ENCODE measurements at places on chromosomes 5 and 9. TPM values are rescaled to one million over a fixed set of nuclear protein-coding genes. Genes with fewer than 3 reads are reported as not detected.
A peak's percentile ranks its signal among the peaks of the same experiment; 100 is the strongest.

- DNase-seq = no peak
These were observed 9.9 kb upstream of the MEGF10 start for GRCh38 chr5:127280491-127281220.

DNA sequence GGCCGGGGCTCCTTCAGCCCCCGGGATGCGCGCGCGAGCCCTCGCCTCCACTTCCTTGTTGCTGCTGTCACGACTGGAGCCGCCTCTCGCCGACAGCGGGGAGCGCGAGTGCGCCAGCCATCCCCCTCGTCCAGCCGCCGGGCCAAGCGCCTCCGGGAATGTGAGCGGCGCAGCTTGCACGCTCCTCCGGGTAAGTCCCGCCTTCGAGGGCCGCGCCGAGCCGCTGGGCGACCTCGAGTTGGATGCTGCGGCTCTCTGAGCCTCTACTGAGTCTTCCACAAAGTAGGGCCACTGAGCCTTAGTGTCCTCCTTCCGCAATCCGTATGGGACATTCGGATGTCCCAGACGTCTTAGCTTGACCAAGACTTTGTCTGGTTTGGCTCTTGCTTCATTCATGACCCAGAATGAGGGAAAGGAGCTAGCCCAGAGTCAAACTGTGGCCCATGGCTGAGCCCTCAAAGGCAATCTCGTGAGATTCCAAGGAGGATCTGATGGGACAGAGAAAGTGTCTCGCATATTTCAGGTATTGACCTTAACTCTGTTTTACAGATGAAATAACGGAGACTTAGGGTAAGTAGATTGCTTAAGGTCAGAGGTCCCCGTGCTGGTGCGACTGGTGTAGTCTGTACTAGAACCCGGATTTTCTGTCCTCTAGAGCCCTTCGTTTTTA lies 586 bp downstream of the HMGXB3 start:
- peak; percentile 59 for DNase-seq

DNA sequence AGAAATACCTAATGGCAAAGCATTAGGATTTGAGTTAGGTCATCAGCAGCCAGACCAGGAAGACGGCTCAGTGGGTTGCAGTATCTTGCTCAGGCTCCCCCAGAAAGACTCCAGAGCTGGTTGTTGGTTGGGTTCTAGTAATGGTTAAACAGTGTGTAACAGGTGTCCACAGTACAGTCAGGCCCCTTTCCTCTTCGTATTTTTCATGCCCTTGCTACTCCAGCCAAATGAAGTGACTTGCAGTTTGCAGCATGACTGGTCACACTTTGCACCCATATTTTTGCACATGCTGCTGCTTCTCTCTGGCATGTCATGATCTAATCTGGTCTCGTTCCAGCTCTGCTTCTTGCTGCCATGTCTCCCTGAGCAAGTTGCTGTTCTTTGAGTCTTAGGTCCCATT lies 60.6 kb upstream of the TRPC7 start:
- no peak for DNase-seq

FOXD4L6 gene
- total RNA-seq = 1.0 TPM

DNA sequence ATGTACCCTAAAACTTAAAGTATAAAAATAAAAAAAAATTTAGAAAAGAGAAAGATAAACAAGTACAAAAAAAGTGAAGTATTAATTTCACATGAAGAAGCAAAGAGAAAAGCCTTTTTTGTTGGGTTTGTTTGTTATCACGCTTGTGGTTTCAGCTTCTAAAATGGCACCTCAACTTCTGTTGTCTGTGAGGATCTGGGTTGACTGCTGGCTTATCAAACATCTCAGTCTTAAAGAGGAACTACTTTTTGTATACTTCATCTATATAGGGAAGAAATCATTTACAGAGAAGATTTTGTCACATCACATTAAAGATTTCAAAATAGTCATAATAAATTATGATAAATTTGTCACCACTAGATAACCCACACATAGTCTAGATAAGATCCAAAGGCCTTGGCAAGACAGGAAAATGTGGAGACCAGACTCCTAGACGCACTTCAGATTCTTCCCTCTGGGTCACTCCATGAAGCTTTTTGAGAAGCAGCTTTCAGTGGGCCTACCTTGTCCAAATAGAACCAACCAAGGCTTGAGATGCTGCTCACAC lies 8.8 kb upstream of the ADGRV1 start:
- no peak for DNase-seq

GRCh38 chr5:133702791-133703770 lies 90.7 kb upstream of the FSTL4 start:
- no peak for DNase-seq

DNA sequence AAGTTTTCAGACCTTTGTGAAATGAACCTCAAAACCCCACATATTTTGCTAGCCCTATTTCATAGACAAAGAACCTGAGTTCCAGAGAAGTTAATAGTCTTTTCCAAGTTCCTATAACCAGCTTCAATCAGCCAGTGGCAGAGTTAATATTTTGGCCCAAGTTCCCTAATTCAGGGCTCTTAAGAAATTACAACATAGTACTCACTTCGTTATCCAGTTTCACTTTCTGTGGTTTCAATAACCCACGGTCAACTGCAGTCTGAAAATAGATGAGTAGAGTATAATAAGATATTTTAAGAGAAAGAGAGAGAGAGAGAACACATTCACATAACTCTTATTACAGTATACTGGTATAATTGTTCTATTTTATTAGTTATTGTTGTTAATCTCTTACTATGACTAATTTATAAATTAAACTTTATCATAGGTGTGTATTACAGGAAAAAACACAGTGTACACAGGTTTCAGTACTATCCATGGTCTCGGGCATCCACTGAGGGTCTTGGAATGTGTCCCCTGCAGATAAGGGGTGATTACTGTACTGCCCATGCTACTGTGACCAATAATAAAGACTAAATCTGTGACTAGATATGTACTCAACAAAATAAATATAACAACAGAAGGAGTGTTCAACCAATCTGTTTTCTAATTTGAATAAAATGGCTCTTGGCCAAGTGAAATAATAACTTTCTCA lies 9.3 kb upstream of the MYOT start:
- DNase-seq = peak; percentile 41

DNA sequence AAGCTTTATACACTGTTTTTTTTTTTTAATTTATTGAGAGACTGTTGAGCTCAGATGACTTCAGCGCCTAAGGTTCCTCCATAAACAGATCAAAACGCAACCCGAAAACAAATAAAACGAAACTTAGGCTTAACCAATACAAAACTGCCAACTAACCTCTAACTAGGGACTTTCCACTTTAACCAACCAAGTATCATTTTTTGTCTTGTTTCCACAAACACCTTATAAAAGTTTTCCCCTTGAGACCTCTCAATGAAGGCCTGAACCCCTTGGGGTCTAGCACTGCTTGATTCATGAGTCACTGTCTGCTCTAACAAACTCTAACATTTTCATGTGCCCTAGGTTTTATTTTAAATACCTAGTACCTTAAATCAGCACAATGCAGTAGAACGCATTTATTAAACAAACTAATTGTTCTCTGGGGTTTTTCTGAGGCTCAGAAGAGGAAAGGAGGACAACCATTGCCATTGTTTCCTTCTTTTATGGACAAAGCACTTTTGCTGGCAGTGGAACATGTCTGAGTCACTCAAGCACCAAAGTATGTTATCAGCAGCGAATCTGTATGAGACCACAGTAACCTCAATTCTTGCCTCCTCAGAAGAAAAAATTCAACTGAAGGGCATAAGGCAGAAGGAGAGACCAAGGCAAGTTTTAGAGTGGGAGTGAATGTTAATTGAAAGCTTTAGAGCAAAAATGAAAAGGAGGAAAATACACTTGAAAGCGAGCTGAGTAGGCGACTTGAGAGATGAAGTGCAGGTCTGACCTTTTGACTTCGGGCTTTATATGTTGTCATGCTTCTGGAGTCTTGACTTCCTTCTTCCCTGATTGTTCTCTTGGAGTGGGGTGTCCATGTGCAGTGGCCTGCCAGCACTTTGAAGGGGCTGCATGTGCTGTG lies 97.7 kb upstream of the HCN1 start:
- DNase-seq = no peak

- DNase-seq = no peak
These were observed 62.4 kb downstream of the DROSHA start for GRCh38 chr5:31469466-31469865.

ATOSB gene
- total RNA-seq = 33.7 TPM

BARHL1 gene
- total RNA-seq = not detected

DNA sequence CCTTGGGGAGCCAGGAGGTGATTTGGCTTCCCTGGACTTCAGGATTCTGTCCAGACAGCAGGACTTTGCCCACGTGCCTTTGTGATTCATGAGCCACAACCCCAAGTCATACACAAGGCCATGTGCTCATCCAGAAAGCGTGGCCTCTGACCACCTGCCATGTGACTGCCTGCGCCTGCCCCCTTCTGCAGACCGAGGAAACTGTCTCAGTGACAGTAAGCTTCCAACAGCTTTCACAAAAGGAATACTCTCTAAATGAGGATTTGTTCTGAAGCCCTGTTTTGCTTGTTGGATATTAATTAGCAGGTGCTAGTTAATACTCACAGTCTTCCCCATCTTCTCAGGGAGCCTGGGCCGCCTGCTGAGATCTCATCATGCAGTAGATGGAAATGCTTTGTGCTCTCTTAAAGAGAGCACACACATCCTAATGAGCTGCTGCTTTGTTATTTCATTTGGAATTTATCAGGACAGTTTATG lies 36.9 kb upstream of the ANGPTL2 start:
- peak; percentile 51 for DNase-seq

DNA sequence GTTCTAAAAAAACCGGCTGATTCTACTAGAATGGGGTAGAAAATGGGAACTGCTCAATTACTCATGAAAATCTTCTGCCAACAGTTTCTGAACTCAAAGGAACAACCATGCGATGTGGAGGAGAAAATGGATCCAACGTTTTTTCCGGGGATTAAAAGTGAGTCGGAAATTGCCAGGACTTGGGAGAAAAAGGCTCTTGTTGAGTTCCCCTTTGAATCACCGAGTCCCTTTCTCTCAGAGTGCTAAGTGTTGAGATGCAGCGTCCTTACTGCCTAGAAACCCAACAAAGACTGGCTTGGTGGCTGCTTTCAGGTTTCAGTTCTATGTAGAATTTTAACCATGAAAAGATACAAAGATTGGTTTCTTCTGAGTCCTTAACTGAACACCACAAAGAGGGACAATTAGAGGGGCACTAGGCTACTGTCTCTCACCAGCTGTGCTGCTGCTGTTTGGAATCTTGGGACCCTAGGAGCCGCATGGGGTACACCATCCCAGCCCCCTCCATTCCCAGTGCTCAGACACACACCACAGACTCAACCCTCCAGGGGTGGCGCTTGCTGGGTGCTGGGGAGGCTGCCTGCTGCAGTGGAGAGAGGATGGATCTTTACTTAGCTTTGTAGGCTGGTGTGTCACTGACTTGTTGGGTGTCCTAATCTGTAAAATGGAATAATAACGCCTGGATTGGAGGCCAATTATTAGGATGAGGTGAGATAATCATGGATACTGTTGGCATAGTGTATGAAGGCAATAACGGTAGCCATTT lies 21.5 kb upstream of the NEUROG1 start:
- DNase-seq = no peak

- DNase-seq = no peak
These were observed 56.6 kb downstream of the GNAQ start for GRCh38 chr9:77975036-77975435.

DNA sequence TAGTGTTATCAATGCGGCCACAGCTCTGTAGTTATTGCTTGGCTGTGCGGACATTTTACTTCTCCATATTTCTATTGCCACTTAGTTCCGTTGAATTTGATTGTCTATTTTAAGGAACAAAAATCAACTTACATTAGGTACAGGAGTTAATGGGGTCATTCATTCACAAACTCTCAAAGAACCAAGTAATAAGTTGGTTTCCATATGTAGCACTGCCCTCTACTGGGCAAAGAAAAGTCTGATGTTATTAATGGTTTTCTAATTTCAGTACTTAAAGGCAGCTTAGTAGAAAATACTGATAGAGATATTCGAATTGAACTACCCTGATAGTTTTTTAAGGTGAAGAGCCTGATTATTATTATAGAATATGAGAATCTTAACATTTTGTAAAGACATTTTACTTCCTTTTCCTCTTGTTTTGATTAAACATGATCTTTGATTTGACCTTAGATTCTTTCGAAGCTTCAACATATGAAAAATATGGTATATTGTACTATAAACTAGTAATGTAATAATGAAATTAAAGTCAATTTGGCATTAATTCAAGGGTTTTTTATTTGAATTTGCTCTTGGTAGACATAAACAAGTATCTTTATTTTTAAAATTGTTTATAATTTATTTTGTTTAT lies 119.5 kb upstream of the CTNND2 start:
- DNase-seq = peak; percentile 18

- DNase-seq = no peak
These were observed 40.4 kb downstream of the MCTP1 start for GRCh38 chr5:95244479-95244878.

GRCh38 chr5:11650936-11651335 lies 253.3 kb downstream of the CTNND2 start:
- no peak for DNase-seq

LCN15 gene
- not detected for total RNA-seq

DNA sequence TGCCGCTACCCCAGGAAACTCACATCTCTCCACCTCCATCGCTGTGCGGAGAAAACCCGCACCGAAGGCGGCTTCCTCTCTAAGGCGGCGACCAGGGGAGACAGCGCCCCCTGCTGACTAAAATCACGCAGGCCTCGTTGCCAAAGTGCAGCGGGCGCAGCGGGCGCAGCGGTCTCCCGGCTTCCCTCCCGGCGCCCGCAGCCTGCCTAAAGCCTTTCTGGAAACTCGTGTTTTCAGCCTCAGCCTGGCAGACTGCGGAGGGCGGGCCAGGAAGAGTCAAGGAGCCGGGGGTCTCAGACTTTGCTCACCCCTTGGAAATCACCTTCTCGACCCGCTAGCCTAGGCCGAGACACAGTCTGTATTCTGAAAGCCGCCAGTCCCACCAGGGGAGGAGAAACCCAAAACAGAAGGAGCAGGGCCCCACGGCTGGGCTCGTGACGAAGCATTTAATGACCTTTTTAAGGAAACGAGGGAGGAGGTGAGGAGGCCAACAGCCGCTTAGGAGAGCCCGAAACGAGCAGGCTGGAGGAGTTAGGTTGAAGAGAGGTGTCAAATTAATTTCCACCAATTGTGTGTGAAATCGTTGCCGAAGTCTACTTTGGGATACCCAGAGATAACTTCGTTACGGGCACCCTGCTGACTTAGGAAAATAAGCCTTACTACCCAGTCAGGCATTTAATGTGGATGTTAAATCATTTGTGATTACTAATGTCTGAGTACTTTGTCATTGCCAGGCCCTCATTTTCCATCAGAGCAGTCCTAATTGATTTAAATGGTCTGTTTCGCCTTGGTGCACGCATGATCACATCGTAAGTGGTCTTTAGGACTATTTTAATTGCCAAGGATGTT lies 7.3 kb upstream of the FOXB2 start:
- no peak for DNase-seq

Data from mammary epithelial cell (primary cell).